Frontal cortex (tissue), 4 donors: ENCODE measurements at places on chromosomes 2 and 18.

DNA sequence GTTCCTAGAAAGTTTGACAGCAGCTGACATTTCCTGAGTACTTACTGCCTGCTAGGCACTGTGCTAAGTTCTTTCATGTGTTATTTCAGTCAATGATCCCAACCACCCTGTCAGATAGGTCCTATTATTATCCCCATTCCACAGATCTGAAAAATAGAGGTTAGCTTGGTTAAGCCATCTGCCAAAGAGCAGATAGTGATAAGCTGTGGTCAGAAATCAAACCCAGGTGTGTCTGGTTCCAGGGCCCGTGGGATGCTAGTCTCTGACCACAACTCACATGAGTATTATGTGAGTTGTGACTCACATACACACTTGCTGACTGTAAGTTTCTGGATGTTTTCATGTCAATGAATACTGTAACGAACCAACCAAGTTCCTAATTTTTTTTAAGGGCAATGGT lies 132.0 kb upstream of the APCDD1 start:
- no peak for DNase-seq

DNA sequence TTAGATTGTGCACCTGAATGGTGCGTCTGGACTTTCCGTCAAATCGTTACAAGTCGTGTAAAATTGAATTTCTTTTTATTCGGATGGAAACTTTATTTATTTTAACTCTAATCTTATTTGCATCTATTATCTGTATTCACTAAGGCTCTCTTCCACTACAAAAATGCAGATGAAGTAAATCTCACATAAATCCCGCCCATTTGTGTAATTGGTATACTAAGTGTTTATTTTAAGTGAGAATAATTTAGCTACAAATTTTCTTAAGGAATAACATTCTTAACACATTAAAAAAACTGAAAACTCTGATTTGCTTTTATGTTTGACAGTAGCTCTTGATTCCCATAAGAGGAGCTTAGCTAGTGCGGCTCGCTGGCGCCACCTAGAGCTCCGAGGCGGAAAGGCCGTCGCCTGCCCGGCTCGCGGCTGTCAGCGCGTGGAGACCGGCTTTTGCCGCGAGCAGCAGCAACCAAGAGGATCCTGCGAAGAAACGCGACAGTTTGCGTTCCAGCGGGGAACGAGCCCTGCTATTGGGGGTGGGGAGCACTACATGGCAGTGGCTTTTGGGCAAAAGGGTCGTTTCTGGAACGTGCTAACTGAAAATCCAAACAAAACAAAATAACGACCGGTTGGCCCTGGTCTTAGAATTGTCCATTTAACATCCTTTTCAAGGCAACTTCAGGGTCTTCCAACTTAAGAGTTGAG lies 6.7 kb downstream of the SP9 start:
- DNase-seq, result peak; percentile 87

- no peak for DNase-seq
These were observed 1.4 kb upstream of the ZFP36L2 start for GRCh38 chr2:43227830-43228281.

GRCh38 chr2:199261239-199261638 lies 196.5 kb downstream of the SATB2 start:
- DNase-seq, result no peak

GRCh38 chr2:102915128-102915527 lies 153.3 kb downstream of the TMEM182 start:
- DNase-seq, result no peak

GRCh38 chr2:1567556-1568344 lies 154.5 kb downstream of the TPO start:
- no peak for DNase-seq

GRCh38 chr2:85583667-85584353 lies 421 bp upstream of the VAMP5 start:
- DNase-seq, result no peak

- no peak for DNase-seq
These were observed 34.4 kb upstream of the RAPGEF4 start for GRCh38 chr2:172701250-172701649.

DNA sequence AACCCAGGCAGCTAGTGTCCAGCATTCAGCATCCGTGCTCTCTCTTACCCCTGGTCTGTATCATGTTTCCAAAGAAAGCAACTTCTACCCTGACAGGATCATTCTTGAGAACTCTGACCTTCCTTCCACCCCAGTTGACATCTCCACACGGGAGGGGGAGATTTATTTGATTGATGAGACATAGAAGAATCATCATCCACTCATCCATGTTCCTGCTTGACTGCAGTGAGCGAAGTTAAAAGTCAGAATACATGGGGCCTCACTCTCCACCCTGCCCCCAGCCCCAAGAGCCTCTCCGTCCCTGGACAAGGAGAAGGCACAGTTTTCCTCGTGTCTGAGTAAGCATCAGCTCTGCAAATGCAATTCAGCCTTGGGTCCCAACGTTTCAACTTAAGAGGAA lies 356.0 kb upstream of the TNP1 start:
- DNase-seq, result no peak

DNA sequence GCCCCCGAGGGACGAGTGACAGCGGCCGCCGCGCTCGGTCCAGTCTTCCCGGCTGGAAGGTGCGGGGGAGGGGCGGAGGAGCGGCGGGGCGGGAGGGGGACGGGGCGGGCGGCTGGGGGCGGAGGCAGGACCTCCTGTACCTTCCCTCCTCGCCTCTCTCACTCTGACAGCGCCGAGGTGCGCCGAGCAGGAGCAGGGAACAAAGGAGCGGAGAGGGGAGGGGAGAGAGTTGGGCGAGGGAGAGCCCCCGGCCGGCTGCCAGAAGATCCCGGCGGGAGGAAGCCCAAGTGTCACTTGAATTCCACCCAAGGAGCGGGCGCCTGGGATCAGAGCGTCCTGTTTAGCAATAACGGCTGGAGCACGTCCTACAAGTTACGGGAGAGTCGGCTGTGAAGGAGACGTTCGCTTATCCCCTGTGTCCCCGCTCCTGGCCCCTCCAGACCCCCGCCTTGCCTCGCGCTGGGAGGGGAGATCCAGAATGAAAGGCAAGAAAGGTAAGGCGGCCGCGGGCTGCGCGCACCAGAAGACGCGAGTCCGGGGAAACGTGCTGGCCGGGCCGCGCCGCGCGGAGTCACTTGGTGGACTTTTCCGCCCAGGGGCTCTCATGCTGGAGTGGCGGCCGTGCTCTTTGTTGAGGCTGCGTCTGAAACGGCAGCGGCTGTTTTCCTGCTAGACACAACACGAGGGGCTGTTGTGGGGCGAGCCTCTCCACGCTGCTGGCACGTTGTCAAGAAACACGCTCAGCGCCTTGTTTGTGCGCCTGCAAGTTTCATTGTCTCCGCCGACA lies at the start of gene TGIF1:
Gene TGIF1 (plus strand): TSS at position 161 of the 787 bp plus-strand sequence. CDS start 318 bp downstream, at position 479.
- DNase-seq, result peak; percentile 29

- DNase-seq, result peak; percentile 52
These were observed 62.4 kb downstream of the TXNL1 start for GRCh38 chr18:56575819-56576663.

- no peak for DNase-seq
These were observed 249.3 kb upstream of the RBBP8 start for GRCh38 chr18:22683786-22684185.

DNA sequence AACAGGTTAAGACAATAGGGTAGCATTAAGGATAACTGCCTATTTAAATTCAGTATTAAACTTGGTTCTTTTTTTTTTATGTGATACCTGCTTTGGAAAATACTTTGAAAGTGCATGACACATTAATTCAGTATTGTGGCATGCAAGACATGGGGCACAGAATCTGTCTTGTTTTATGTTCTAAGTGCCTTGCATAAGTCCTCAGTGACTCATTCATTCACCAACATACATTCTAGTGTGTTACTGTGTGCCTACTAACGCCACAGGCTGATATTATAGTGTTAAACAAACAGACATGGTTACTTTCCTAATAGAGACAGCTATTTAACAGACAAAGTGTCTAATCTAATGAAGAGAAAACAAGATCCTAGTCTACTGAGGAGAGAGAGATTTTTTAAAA lies 91.7 kb downstream of the GCA start:
- DNase-seq, result no peak

DNA sequence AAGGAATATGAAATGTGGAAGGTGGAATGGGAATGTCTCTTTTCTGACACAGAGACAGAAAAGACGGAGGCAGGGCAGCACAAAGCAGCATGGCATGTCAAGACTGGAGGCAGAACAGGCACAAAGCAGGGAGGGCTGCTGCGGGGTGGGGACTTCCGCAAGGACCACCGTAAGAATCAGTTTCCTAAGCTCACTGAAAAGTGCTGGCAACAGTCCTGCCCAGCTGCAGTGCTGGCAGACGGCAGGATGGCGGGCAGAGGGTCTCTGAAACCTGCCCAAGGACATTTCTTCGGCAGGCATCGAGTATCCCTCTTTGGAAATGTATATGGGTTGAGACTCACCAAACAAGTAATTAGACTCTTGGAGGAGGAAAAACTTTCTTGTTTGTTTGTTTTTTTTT lies 54.9 kb downstream of the FAM178B start:
- DNase-seq, result no peak

DNA sequence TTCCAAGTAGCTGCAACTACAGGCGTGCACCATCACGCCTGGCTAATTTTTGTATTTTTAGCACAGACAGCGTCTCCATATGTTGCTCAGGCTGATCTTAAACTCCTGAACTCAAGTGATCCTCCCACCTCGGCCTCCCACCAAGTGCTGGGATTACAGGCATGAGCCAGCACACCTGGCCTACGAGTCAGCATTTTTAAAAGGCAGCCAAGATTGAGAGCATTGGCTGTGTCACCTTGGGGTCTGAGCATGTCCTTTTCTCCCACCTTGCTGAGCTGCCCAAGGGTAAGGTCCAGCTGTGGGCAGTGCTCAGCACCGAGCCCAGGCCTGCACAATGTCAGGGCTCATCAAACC lies 142.8 kb upstream of the LMAN1 start:
- no peak for DNase-seq

GRCh38 chr2:85235281-85235680 lies 92.5 kb downstream of the TGOLN2 start:
- no peak for DNase-seq

GRCh38 chr2:208406474-208407451 lies at the start of gene PTH2R:
Gene PTH2R, plus strand, starts transcription at chr2:208406792. Its CDS starts 252 bp downstream, at chr2:208407044.
- DNase-seq, result peak; percentile 22

GRCh38 chr2:141899740-141900139 lies 231.1 kb downstream of the LRP1B start:
- DNase-seq, result no peak

DNA sequence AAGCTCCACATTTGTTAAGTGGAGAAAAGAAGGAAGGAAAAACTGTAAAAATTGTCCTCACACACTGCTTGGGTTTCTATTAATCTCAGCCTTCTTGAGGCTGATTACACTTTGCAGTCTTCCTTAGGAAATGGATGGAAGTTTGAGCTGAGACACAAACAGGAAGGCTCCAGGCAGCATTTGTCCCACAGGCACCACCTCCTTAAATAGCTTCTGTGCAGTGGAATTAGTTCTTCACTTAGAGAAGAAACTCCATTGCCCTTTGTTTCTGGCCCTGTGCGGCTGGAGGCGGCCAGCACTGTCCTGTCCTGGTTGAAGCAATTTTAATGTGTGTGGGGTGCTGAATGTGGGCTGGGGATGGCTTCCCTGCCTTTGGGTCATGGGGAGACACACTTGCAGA lies 44.3 kb downstream of the ARHGAP28 start:
- DNase-seq, result no peak

- DNase-seq, result no peak
These were observed 313.1 kb downstream of the PLCL1 start for GRCh38 chr2:198117406-198118041.

GRCh38 chr2:219965287-219966194 lies 338.1 kb downstream of the SLC4A3 start:
- no peak for DNase-seq

DNA sequence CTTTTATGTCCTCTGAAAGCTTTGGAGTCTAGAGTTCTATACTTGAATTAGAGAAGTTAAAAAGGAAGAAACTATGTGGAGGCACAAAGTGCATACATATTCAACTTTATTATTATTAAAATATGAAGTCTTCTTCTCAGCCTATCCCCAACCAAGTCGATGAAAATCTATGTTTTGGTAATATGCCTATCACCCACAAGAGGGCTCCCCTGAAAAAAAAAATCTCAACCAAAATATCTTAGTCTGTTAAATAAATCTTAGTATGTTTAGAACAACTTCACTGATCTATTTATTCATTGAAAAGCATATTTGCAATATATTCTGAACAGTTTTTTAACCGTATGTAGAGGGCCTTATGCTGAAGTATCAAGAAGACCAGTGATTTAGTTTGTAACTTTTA lies 804.5 kb downstream of the TDRD15 start:
- DNase-seq, result no peak

DNA sequence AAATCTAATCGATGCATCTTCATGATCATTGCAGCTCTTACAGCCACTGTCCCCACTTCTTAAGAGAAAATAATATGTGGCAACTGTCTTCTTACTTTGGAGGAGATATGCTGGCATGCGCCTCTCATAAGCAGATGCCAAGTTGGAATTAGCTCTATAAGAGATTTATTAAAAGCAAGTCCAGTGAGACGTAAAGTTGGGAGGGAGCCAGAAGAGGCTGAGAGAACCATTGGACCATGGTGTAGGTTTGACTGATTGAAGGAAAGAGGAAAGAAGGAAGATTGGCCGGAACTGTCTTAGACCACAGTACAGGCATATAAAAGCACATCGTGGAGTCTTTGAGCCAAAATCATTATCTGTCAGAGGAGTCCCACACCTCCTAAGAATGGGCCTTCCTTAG lies 265.7 kb upstream of the ZC3H15 start:
- DNase-seq, result no peak

DNA sequence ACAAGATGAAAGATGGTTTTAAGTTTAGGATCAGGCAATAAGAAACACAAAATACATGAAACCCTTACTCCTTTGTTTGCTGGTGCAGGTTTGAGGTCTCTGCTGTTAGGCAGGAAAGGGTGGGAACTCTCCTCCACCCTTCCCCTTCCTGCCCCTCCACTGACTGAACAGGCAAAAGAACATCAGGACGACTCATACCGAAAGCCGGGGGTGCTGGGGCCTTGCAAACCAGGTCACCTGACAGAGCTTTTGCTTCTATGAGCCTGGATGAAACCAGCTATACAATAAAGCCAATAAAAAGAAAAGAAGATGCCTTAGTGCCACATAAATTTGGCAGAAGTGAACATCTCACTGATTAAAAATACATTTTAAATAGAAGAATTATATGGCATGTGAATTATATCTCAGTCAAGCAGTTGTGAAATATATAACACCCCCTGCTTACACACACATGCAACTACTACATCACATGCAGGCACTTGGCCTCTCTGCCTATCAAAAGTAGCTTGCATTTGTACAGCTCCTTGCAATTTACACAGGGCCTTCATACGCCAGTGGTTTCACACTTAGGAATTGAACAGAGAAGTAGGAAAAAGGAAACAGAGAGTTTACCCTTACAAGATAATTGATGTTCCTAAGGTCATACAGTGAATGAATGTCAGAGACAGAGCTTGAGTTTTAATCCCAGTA lies 215.1 kb upstream of the TRIB2 start:
- no peak for DNase-seq

DNA sequence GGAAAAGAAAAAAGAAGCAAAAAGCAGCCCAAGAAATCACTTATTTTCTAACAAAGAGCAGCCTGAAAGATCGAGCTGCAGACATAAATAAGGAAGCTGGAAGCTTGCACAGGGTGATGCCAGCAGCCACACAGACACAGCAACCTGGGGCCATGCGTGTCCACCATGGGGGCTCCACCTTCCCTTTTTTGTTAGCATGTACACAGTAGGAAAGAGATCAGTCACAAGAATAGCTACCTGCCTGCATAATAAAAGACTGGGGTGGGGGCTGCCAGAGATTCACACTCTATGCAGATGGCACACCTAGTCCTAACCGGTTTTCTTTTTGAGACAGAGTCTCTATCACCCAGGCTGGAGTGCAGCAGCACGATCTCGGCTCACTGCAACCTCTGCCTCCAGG lies 2.9 kb upstream of the CNOT11 start:
- no peak for DNase-seq
